Fibroblast of mammary gland (primary cell): ENCODE measurements at places on chromosomes 6 and 20.

GRCh38 chr6:15796844-15797243 lies 134.0 kb upstream of the DTNBP1 start:
- no peak for DNase-seq

DNA sequence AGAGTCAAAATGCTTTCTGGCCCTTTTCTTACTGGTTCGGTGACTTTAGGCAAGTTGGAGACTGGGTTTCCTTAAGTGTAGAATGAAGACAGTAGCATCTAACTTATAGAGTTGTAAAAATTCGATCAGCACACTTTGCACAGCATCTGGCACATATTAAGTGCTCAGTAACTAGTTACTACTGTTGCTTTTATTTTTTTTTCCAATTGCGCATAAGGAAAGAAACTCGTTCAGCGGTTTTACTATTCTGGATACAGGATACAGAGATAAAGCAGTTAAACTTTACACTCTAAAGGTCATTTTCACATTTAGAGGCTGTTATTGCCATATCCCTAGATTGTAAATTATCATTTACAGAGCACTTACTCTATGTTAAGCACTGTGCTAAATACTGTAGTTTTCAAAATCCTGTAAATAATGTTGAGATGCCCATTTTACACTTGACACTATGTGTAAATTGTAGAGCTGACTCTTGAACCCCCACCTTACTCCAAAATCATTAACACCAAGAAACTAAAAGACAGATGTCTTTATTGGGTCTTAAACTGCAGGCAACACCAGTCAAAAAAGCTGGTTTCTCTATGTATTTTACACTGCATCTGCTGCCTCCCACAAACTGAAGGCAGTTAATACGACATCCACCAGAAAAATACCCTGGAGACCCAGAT lies 886 bp downstream of the ROMO1 start:
- no peak for DNase-seq

GRCh38 chr20:52150440-52151258 lies 40.9 kb downstream of the ZFP64 start:
- DNase-seq: peak; percentile 54

DNA sequence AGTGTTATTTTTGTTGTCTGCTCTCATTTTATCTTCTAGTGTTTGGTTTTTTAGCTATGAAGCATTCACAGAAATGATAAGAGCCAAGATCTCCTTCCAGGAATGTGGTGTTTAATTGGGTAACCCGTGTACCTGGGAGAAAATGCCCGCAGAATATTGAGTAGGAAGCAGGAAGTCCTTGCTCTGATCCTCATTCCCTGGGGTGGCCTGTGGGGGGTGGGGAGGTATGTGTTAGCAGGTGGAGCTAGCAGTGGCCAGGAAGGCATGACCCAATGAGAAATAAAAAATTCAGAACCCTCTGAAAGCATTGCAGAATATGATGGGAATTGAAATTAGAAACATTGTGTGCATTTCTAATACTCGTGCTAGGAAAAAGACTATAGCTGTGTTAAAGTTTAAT lies 100.8 kb downstream of the DTD1 start:
- no peak for DNase-seq

- DNase-seq: no peak
Observed at GRCh38 chr6:79373880-79374279, 139.4 kb upstream of the HMGN3 start.

GRCh38 chr20:16590041-16590633 lies 16.9 kb upstream of the KIF16B start:
- DNase-seq: no peak

GRCh38 chr20:9510911-9511310 lies 3.5 kb upstream of the LAMP5 start:
- DNase-seq: no peak

- no peak for DNase-seq
Observed at GRCh38 chr6:24394061-24394779, 8.5 kb upstream of the MRS2 start.

DNA sequence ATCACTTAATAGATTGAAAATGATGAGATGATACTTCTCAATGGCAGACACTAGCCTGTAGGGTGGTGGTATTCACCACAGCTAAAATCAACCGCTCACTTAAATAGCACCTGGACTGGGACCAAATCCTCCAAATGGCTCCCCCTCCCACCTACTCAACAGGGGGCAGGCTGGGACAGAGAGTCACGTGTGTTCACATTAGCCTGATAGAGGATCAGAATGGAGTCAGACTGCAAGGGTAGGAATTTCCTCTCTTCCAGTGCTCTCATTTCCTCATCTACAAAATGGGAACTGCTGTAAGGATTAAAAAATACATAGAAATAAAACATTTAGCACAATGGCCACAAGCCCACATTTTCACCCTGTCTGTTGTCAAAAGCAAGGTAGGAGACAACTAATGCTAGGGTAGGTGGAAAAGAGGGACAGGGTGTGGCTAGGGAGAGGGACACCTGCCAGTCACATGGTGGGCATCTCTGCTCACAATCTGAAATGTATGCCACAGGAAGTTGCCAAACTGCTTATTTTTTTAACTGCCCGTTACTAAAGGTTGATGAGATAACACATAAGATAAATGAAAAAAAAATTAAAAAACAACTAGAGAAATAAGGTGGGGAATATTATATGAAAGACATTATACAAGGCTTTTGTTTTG lies 55.3 kb downstream of the BACH2 start:
- DNase-seq: no peak

- peak; percentile 63 for DNase-seq
Observed at GRCh38 chr6:38508894-38509293, 130.8 kb downstream of the BTBD9 start.

DNA sequence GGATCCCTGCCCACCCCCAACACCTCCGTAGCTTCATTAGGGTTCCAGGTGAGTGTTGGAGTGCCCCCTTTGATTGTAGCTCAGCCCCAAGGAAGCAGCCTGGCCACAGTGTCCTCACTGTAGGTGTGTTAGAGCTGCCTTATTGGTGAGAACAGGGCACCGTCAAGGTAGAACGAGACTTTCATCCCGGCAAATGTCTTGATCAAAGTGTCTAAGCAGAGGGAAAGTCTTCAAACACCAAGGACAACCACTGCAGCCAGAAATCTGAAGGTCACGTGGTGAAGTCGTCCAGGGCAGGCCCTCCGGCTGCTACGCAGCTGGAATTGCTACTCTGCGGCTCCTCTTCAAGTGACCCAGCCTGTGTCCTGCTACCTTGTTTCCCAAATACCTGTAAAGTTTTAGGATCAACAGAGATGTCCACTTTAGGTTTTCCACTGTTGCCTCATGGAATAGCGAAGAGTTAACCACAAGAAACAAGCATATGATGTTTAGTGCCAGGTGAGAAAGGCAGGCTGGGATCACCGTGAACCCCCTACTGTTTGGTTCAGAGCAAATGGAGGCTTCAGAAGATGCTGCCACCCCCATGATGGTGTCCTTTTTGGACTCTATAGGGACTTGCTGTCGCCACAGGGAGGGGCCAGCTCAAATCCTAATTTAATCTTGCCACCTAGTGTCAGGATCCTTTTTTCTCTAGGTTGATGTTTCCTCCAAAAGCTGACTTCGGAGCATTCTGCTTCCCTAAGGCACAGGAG lies 1.7 kb upstream of the DLL1 start:
- DNase-seq: no peak

DNA sequence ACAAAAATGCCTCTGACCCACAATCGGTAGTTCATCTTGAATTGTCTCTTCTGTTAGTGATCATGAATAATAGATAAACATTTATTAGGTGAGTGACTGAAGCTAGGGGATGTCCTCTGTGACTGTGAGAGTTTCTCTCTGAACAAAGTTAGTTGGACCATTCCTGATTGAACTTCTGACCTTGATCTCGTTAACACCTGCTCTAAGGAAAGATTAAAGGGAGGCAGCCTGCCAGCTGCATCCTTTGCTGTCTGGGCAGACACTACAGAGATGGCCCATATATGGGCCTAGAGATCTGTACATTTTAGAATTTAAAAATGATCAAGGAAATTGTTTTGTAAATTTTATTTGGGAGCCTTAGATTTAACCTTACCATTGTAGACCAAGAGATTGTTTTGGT lies 27.3 kb downstream of the MAPK14 start:
- DNase-seq: no peak

DNA sequence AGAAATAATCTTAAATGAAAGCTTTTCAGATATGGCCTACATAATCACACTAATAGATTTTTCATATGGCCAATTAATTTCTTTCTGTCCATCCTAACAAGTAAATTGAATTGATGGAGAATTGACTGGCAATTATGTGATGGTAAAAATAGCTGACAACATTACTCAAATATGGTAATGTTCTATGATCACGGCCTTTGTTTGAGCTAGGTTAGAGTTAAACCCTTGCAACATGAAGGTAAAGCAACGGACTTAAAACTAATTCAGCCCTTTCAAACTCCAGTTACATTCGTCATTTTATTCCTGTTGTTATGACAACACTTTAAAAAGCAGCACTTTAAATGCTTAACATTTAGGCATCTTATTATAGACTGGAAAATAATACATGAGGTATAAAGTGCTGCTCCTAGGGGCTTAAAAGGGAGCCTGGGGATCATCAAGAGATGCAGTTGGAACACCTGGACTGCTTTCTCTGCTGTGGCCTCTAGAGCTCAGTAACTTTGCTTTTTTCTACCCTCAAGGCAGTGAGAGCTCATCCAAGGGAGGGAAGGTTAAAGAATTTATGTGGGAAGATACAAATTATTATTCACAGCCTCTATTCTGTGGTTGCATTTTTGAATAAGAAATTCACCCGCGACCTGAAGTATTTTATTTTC lies 46.9 kb downstream of the RIPOR2 start:
- DNase-seq: no peak

DNA sequence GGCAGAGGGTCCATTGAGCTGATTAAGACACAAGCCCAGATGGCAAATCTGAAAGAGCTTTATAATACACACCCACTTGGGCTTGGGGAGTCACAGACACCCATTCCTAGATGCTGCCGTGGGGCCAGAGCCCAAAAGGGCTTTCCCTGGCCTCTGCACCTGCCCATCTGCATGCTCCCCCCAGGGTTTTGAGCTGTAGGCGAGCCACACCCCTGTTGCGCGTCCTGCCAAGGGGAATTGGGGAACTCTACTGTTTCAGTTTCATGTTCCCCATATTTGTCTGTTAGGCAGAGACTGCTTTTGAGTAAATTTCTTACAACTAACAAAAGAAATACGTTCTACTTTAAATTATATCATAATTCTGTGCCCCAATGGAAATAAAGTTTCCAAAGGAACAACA lies 52.9 kb upstream of the FNDC1 start:
- no peak for DNase-seq

- peak; percentile 0 for DNase-seq
Observed at GRCh38 chr6:68575765-68576439, 59.2 kb upstream of the ADGRB3 start.

DNA sequence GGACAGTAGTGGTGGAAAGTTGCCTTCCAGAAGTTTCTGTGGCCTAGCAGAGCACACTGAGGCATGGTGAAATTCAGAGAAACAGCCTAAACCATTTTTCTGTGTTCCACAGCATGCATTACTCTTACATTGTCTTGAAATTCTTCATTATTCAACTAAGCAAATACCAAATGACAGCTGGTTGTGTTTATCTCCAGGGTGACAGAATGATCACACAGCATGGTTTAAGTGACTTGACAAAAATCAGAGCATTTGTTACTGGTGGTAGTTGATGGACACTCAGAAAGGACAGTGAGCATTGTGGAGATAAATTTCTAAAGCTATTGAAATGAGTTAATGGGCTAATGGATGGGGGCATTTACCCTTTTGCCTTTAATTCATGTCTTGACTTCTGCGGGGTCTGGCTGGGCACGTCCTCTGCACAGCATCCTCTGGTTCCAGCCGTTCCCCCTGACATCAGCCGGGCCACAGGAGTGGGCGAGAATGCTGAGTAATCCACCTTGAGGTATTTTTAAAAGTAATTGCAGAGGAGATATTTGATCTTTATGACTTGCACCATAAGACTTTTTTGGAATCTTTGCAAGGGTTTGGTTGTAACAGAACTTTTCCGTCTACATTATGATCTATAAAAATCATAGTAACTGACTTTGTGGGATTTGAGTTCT lies 78.9 kb upstream of the SCP2D1 start:
- peak; percentile 26 for DNase-seq

GRCh38 chr6:1946583-1946982 lies 298.8 kb downstream of the GMDS start:
- no peak for DNase-seq

DNA sequence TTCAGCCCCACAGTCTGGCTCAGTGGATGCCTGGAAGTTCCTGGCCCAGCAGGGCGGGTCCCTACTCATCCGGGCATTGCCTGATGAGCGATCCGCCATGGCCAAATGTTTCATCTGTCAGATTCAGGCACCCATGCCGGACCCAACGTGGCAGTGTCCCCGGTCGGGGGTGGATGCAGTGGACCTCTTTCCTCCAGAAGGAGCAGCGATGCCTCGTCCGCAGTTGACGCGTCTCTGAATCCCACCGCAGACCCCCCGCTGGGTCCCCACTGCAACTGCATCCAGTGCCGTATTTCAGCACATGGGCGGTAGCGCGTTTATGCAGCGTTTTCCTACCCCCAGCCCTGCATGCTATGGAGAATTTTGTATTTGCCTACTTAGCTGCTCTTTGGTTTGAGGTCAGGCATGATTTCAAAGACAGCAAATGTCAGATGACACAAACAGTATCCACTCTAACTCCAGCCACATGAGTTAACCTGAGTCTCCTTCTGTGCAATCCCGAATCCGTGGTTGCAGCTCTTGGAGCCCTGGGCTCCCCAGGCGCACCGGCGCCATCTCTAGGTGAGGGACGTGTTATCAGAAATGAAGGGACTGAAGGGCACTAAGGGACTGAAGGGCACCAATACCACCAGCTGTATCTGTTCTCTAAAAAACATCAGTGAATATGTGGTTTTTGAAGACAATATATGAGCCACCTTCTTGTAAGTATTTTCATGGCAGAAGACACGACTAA lies 72.6 kb upstream of the THBS2 start:
- DNase-seq: peak; percentile 67
